ENCODE measurements at places on chromosomes 4 and X. TPM values are rescaled to one million over a fixed set of nuclear protein-coding genes. Genes with fewer than 3 reads are reported as not detected.

Gene SULT1E1
- 4.6 TPM for total RNA-seq

Gene ALB
- 0.34 TPM for total RNA-seq

Gene AKAP4
- total RNA-seq: not detected

Gene ANXA10
- total RNA-seq: 0.30 TPM

Gene RAB39B
- total RNA-seq: 0.59 TPM

Gene CFAP99
- not detected for total RNA-seq

Gene OPRPN
- total RNA-seq: not detected

Gene SPRY1
- total RNA-seq: 8.0 TPM

Gene AMBN
- total RNA-seq: not detected

Gene GNPDA2
- total RNA-seq: 17.3 TPM

Gene SPARCL1
- under 0.01 TPM for total RNA-seq

Gene NONO
- 333 TPM for total RNA-seq

Gene BANK1
- 0.15 TPM for total RNA-seq

Gene MAGIX
- total RNA-seq: 1.3 TPM

Gene CSAG2
- total RNA-seq: not detected

Gene SH3BP2
- total RNA-seq: 25.1 TPM

Gene PITX2
- total RNA-seq: 0.30 TPM

Gene VCX3A
- total RNA-seq: not detected

Gene NOX1
- total RNA-seq: not detected

Gene BMPR1B
- total RNA-seq: under 0.01 TPM

Gene TCEAL1
- total RNA-seq: 10.3 TPM

Gene BEX1
- total RNA-seq: 6.2 TPM

Gene TMEM31
- total RNA-seq: not detected

Gene BCLAF3
- total RNA-seq: 0.84 TPM

Gene HPGD
- total RNA-seq: not detected

Gene RPS6KA3
- total RNA-seq: 13.1 TPM

Gene FGF16
- total RNA-seq: 0.15 TPM

Gene ETDA
- not detected for total RNA-seq

Gene PNMA5
- total RNA-seq: not detected

Gene TMEM128
- 18.3 TPM for total RNA-seq

Gene RNF128
- total RNA-seq: 0.17 TPM

Gene GATA1
- not detected for total RNA-seq

Gene BGN
- 14.0 TPM for total RNA-seq

Gene MAGEA11
- not detected for total RNA-seq

Gene LDB2
- 3.9 TPM for total RNA-seq

Gene ARR3
- not detected for total RNA-seq

Gene REELD1
- not detected for total RNA-seq

Gene CD40LG
- total RNA-seq: not detected

Gene RHOXF2B
- total RNA-seq: not detected

Gene KDR
- total RNA-seq: 0.74 TPM

Gene KCND1
- total RNA-seq: 1.3 TPM

Gene FAM9B
- total RNA-seq: not detected
